ENCODE measurements at places on chromosomes 5 and 9.

DNA sequence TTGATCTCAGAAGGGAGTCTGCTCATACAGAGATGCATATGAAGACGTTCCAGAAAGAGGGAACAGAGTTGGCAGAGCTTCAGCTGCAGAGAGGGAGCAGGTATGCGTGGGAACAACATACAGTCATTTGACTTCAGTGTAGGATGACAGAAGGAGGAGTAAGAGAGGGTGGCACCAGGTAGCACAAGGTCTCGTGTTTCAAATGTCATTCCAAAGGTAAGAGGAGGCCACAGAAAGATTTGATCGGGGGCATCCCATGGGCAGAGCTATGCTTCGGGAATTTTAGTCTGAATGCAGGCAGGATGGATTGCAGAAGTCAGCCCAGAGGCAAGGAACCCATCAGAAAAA, 367.1 kb downstream of the CDK5RAP2 start:
- no peak for DNase-seq

DNA sequence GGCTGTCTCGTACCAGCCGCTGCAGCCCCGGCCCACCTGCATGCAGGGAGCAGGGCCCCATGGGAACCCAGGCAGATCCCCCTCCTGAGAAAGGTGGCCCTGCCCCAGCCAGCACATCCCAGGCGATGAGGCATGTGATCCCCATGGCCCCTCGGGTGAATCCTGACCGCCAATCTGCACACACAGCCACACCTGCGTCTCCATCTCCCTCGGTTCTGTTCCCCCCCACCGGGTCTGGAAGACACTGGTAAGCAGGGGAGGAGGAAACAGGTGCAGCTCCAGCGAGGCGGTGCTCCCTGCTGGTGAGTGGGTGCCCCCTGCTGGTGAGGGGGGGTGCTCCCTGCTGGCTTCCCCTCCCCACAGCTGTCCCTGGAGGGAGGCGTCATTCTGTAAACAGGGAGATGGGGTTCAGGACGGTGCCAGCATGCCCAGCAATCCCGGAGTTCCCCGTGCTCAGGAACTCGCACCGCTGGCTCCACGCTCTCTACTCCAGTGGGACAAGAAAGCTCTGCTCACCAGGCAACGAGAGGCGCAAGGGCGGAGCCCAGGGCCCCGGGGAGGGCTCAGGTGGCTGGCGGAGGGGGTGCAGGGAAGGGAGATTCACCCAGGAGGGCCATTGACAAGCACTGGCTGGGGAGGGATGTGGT, 28.4 kb upstream of the SLC12A7 start:
- DNase-seq = no peak

GRCh38 chr5:172678902-172679301, 37.8 kb downstream of the NEURL1B start:
- DNase-seq = no peak

DNA sequence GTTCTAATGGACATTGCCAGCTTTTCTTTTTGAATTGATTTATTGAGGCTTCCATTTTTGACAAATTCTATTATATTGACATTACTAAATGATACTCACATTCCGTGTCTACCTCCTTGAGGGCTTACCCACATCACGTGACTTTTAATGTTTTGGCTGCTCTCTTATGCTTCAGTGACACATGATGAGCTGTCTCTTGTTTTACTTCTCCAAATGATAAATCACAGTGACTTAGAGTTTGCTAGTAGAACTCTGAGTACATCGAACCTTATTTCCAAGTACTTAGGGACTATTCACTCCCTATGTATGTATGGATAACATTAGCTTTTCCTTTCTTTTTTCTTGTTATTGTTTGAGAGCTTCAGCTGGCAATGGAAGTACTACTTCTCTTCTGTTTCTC, 169.8 kb upstream of the KCNN2 start:
- no peak for DNase-seq

DNA sequence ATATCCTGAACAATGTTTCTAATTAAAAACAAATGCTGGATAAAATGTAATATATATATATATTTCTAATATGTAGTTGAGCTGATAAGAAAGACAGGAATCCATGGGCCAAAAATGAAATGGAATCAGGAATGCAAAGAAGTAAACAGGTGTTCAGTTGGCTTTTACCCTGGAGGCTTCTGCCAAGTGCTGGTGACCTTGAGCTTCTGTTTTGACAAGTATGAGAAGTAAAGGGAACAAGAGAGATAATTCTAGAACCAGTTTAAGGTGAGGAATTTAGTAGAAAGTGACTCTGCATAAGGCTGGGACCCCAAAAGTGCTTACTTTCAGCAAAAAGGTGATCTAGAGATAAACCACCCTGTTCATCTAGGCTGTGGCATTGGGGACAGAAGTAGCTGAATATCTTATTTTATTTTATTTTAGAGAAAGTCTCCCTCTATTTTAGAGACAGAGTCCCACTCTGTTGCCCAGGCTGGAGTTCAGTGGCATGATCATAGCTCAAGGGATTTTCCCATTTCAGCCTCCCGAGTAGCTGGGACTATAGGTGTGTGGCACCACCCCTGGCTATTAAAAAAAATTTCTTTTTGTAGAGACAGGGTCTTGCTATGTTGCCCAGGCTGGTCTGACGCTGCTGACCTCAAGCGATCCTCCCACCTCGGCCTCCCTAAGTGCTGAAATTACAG, 27.0 kb downstream of the DCAF10 start:
- no peak for DNase-seq

- no peak for DNase-seq
Measured at GRCh38 chr5:59496524-59497134, 396.9 kb downstream of the PDE4D start.

DNA sequence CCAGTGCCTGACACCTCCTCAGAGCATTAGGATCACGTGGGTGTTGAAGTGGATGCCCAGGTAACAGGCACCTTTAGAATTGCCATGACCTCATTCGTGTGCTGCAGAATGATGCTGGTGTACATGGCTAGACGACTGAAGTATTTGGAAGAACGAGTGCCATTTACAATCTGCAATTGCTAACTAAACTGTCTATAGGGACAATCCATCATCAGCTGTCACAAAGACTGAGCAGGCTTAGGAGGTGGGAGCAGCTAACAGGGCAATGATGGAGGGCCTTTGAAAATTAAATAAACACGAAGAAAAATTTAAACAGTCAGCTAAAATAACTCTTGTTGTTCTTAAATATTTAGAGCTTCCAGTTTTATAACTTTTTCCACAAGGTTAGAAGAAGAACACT, 375.8 kb downstream of the GADD45G start:
- DNase-seq = no peak

DNA sequence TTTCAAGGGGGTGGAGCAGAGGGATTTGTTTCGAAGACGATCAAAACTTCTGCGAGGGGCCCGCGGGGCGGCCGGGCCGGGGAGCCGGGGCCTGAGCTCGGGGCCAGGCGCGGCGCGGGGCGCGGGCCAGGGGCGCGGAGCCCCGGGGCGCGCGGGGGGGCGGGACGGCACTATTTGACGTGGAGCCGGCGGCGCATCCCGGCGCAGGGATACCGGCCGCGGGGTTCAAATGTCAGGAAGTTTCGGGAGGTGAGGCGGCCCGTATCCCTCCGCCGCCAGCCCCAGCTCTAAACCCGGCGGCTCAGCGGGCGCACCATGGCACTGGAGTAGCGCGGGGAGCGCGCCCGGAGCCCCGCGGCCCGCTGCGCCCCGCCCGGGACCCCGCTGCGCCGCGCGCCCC, at the start of gene LMX1B:
LMX1B (plus strand) TSS at position 278 of the 400 bp plus-strand sequence. CDS start 522 bp downstream, outside the sequence.
- DNase-seq = no peak

DNA sequence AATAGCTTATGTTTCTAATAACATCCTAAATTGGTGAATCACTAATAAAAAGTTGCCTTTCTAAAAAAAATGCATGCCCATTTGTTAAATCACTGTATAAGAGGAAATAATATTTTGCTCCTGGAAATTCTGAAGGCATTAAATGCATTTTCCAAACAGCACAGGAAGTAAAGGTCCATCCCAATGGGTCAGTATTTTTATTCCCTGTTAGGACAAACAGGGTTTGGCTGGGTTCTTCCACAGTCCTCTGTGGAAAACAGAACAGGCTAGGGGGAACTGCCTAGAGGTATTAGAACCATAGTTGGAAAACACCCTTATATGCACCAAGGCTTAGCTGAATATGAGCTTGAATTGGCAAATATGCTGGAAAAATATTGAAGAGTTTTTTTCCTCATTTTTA, 85.2 kb downstream of the OXCT1 start:
- no peak for DNase-seq

DNA sequence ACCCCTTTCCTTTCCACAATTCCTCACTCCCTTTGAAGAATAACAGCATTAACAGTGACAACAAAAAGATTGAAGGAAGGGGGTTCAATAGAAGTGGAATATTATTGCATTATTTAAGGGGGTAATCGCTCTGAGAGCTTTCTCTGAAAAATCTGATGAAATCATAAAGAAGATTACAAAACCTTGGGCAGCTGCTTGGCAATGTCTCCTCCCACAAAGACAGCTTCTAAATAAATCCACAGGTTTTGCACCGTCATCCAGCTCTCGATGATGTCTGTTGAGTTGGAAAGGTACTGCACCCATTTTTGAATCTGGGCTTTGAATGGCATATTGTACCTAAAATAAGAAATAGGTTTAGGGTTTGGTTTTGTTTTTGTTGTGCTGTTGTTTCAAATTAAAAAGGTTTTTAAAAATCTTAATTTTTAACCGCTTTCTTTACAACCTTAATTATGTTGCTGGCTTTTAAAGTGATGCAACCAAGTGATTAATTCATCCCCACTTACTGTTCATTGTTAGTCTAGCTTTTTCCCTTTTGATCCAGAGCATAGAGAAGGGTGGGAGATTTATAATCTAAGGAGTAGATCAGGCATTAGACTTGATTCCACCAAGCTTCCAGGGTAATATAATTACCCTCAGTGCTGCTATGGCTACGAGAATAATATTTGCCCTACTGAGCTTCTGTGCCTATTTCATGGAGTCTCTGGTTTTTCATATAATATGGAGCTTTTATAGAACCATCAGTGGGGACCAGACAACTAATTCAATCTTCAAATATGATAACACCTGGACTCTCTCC, 85.0 kb downstream of the DNAH5 start:
- no peak for DNase-seq

- DNase-seq = no peak
Measured at GRCh38 chr5:133967698-133968203, 674 bp downstream of the C5orf15 start.

DNA sequence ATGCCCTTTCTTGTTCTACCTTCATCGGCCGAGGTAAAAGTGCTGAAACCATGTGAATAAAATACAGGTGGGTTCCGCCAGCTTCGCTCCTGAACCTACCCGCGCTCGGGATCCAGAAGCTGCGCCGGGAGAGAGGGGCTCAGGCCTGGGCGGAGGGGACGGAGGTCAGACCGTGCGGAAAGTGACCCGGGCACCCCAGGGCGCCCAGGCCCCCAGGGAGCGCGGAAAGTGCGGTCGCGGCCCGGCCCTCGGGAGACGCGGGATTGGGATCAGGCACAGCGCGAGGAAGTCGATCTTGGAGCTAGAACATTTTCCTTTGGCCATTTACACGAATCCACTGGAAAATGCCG, 329 bp downstream of the SYK start:
- DNase-seq = no peak

DNA sequence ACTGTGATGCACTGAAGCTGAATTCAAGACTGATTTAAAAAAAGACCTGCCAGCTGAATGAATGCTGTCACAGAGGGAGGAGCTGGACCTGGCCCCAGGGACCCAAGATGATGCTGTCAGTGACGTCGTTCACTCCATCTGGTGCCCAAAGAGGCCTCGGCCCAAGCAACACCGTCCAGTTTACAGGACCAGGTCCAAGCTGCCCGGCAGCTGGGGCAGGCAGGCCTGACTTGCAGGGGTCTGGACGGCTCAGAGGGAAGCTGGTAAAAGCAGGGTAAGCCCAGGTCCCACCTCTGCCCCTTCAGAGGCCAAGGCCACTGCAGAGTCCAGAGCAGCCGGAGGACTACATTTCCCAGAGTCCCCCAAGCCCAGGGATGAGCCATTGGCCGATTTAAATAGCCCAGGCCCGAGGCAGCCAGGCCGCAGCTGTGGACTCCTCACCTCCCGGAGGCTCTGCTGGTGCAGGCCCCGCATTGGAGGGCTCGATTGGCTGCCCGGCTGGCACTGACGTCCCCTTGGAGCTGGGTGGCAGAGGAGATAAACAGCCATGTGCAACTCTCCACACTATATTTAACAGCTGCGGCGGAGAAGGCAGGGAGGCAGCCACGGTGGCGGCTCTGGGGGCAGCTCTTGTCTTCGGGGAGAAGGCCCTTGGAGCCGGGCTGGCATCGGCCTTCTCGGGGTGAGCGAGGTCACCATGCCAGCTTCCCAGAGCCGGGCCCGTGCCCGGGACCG, at the start of gene PLPP7:
PLPP7 (plus strand) TSS at position 423 of the 735 bp plus-strand sequence; CDS start at position 698, 275 bp downstream.
- no peak for DNase-seq

DNA sequence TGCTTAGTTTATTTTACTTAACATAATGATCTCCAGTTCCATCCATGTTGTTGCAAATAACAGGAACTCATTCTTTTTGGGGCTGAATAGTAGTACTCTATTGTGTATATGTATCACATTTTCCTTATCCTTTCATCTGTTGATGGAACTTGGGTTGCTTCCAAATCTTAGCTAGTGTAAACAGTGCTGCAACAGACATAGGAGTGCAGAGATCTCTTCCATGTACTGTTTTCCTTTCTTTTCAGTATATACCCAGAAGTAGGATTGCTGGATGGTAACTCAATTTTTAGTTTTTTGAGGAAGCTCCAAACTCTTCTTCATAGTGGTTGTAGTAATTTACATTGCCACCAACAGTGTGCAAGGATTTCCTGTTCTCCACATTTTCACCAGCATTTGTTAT, 138.8 kb upstream of the POC5 start:
- DNase-seq = no peak

GRCh38 chr9:112911736-112912135, 21.1 kb upstream of the SLC46A2 start:
- no peak for DNase-seq

- DNase-seq = no peak
Measured at GRCh38 chr5:1938310-1939000, 55.7 kb upstream of the IRX4 start.

- no peak for DNase-seq
Measured at GRCh38 chr5:132962429-132963021, 909 bp downstream of the AFF4 start.

DNA sequence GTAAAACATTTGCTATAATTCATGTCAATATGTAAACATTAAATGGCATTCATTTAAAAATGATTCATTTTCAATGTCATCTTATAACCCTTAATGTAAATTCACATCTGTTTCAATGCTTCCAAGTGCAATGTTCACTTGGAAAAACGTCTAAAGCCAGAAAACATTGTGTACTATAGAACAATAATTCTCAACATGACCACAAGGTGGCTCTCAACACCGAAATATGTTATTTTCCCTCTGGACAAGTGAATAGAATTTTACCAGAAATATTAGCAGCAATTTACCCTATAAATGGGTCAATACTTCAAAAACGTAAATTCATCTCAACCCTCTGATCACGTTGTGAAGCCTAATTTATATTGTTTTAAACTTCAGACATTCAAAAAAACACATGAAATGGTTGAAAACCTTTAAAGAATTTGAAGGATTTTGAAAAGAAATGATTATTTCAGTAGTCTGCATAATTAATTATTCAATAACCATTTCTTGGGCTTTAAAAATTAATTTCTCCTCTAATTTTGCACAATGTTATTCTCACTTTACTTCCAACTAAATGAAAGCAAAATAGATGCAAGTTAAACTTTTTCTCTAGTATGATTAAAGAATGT, 11.0 kb downstream of the CDH10 start:
- DNase-seq = no peak

- DNase-seq = no peak
Measured at GRCh38 chr9:29290516-29290915, 1717.2 kb upstream of the C9orf72 start.

Measured in cortex of kidney (tissue), 1 donor.